ENCODE measurements at places on chromosomes 5 and 9.

GRCh38 chr9:136939996-136940525 is 4.5 kb downstream of the FBXW5 start:
- DNase-seq = no peak
- peaks cover 57% of the 10 kb centered on the region for H3K36me3 ChIP-seq
- no peak overlapping the region for H3K27ac ChIP-seq
- no peak overlapping the region for H3K4me3 ChIP-seq

DNA sequence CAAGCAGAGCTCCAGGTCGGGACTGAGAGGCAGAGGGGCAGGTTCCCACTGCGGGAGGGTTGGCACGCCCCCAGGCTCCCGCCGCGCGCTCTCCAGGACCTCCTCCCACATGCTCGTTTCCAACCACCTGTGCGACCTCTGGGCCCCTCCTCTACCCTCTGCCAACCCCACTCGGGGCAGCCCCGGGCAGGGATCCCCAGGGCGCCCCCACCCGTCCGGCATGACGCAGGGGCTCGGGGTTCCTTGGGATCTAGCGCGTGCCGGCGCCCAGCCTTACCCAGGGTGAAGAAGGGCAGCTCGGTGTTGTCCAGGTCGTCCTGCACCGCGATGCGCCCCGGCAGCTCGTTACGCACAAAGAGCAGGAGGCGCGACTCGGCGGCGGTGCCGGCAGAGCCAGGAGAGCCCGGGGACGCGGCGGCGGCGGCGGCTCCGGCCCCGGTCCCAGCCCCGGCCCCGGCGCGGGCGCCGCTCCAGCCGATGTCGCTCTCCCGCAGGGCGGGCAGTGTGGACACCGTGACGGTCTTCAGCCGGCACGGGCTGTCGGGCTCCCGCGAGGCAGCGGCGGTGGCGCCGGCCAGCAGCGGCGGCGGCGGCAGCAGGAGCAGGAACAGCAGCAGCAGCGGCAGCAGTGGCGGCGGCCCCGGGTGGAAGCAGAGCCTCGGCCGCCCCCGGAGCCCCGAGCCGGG is 494 bp downstream of the ASTN2 start:
- DNase-seq = no peak
- no peaks in the 10 kb centered on the region for H3K36me3 ChIP-seq
- H3K4me3 ChIP-seq = peak overlapping the region; percentile 32
- no peak overlapping the region for H3K27ac ChIP-seq
- peaks cover 53% of the 10 kb centered on the region for H3K27me3 ChIP-seq
- peaks cover 10% of the 10 kb centered on the region for H3K4me1 ChIP-seq

GRCh38 chr9:134940236-134941208 is 22.8 kb upstream of the FCN1 start:
- no peak overlapping the region for H3K4me3 ChIP-seq
- H3K27ac ChIP-seq = no peak overlapping the region
- no peaks in the 10 kb centered on the region for H3K36me3 ChIP-seq
- peaks cover 41% of the 10 kb centered on the region for H3K27me3 ChIP-seq
- no peak for DNase-seq

- no peaks in the 10 kb centered on the region for H3K27me3 ChIP-seq
- H3K4me3 ChIP-seq = no peak overlapping the region
- H3K27ac ChIP-seq = no peak overlapping the region
- H3K36me3 ChIP-seq = no peaks in the 10 kb centered on the region
Measured at GRCh38 chr9:4324513-4324912, 24.6 kb upstream of the GLIS3 start.

DNA sequence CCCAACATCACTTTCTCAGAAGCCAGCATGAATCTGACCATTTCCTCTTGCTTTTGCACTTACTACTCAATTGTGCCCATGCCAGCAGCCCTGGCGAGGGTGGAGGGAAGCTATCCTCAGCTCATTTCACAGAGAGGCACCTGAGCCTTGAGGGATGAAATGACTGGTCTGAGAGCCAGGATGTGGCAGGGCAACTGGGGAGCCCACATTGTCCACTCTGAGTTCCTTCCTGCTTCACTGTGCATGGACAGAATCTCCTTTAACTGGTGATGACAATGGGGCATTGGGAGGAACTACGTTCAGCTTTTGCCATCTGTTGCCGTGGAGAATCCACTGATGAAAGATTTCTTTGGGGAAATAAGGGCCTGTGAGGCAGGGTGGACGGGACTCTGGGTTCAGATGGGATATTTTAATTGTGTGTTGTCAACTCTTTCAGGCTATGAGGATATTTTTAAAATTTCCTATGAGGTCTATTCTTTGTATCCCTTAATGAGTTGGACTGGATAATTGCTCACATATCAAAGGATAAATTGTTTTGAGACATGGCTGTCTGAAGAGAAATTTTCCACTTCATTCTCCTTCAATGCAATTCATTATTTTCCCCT is 78.3 kb downstream of the TNC start:
- no peaks in the 10 kb centered on the region for H3K36me3 ChIP-seq
- H3K27me3 ChIP-seq = no peaks in the 10 kb centered on the region
- H3K4me3 ChIP-seq = peak overlapping the region; percentile 47
- no peak overlapping the region for H3K27ac ChIP-seq
- peaks cover 2% of the 10 kb centered on the region for H3K4me1 ChIP-seq

DNA sequence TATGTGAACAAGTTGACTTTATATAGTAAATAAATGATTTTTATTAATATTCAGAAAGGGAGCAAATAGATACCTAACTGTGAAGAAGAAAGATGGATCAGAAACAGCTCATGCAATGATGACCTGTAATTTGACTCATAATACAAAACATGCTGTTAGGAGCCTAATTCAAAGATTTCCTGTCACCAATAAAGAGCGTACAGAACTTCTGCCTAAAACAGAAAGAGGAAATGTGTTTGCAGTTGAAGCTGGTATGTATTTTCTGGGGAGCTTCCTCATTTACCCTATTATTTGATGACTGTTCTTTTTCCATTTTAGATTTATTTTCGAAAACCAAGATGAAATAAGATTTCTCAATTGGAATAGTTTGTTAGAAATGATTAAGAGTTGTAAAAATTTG is 11.4 kb downstream of the YTHDC2 start:
- H3K27ac ChIP-seq = no peak overlapping the region
- peaks cover 3% of the 10 kb centered on the region for H3K4me1 ChIP-seq
- no peak for DNase-seq
- no peaks in the 10 kb centered on the region for H3K27me3 ChIP-seq
- peaks cover 2% of the 10 kb centered on the region for H3K36me3 ChIP-seq

DNA sequence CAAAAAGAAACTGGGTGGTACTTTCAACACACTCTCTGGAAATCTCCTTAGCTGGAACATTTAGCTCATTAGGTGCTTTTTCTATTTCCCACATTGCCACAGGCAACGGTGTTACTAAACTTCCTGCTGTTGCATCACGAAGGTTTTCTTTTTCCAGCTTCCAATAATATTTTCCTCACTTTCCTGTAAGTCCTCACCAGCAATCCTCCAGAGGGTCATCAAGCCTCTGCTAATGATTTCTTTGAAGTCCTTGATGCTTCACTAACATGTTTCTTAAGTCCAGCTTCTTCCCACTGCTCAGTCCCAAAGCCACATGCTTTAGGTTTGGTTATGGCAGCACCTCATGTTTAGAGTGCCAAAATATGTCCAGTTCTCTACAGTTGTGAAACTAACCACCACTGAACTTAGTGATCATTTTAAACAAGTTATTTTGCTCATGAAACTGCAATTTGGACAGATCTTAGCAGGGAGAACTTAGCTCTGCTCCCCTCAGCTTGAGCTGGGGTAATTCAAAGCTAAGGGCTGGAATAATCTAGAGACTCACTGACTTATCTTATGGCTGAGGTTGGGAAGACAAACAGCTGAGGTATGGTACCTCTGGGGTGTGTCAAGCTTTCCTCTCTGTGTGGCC is 39.9 kb upstream of the RETREG1 start:
- H3K4me3 ChIP-seq = no peak overlapping the region
- no peaks in the 10 kb centered on the region for H3K27me3 ChIP-seq
- H3K36me3 ChIP-seq = no peaks in the 10 kb centered on the region
- DNase-seq = no peak

GRCh38 chr9:69120380-69121154 is 53.5 kb upstream of the TJP2 start:
- peak overlapping the region; percentile 74 for H3K4me3 ChIP-seq
- H3K27me3 ChIP-seq = no peaks in the 10 kb centered on the region
- no peaks in the 10 kb centered on the region for H3K36me3 ChIP-seq
- peak; percentile 27 for DNase-seq

DNA sequence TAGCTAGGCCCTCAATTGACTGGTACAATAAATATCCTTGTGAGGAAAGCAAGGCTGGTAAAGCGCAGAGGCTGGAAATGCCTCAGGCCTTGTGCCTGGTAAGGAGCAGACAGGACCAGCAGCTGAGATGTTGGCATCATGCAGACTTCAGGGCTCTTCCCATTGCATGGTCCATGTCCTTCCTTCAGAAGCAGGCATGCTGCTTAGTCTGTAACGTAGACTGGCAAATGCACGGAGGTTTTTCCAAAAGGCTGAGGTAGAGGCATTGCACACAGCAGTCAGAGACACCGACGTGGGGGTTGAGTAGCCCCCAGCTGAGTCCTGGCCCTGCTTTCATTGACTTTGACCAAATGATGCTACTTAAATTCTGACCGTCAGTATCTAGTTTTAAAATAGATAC is 87.1 kb downstream of the ADRB2 start:
- no peaks in the 10 kb centered on the region for H3K27me3 ChIP-seq
- H3K36me3 ChIP-seq = no peaks in the 10 kb centered on the region
- no peak overlapping the region for H3K4me3 ChIP-seq
- no peak for DNase-seq

- H3K4me3 ChIP-seq = peak overlapping the region; percentile 59
- no peaks in the 10 kb centered on the region for H3K27me3 ChIP-seq
- H3K36me3 ChIP-seq = peaks cover 20% of the 10 kb centered on the region
- H3K4me1 ChIP-seq = peaks cover 3% of the 10 kb centered on the region
- DNase-seq = no peak
- no peak overlapping the region for H3K27ac ChIP-seq
Measured at GRCh38 chr9:96777426-96777864, 442 bp downstream of the ZNF510 start.

DNA sequence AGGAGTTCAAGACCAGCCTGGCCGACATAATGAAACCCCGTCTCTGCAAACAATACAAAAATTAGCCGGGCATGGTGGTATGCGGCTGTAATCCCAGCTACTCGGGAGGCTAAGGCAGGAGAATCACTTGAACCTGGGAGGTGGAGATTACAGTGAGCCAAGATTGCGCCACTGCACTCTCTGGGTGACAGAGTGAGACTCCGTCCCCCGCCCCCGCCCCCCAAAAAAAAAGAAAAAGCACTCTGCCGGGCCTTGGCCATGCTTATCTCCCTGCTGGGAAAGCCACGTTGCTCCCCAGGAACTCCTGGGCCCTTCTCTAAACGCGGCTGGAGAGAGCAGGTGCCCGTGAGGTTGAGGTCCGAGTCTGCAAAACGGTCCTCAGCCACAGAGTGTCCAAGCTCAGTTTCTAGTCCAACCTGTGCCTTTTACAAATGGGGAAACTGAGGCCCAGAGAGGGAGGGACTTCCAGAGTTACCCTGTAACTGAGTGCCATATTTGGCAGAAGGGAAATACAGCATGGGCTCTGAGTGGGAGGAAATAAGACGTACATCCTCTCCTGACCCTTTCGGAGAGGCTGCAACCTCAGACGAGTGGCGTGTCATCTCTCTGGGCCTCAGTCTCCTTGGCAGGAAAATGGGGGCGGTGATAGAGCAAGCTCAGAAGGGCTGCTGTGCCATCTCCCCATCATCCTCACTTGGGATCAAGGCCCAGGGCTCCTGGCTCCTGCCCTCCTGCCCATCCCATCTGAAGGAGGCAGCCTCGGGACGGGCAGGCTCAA is 6.6 kb upstream of the PHYHD1 start:
- H3K4me1 ChIP-seq = peaks cover 11% of the 10 kb centered on the region
- no peaks in the 10 kb centered on the region for H3K27me3 ChIP-seq
- H3K36me3 ChIP-seq = peaks cover 34% of the 10 kb centered on the region
- no peak for DNase-seq
- H3K4me3 ChIP-seq = no peak overlapping the region

DNA sequence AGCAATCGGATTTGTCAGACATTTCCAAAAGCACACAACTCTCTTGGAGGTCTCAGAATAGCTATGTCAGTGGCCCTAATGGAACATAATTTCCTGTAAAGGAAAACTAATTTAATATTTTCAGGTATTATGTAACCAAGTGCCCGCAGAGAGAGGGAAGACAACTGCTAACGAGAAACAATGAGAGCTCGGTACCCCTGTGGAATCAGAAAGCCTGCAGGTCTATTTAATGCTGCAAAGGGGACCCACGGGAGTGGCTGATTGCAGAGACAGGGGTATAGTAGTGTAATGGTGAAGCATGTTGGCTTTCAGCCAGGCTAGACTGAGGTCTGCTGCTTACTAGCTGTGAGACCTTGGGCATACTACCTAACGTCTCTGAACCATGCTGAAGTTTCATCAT is 508.1 kb upstream of the BRINP1 start:
- no peak for DNase-seq
- no peak overlapping the region for H3K4me3 ChIP-seq
- H3K27ac ChIP-seq = no peak overlapping the region
- no peaks in the 10 kb centered on the region for H3K36me3 ChIP-seq
- no peaks in the 10 kb centered on the region for H3K4me1 ChIP-seq

DNA sequence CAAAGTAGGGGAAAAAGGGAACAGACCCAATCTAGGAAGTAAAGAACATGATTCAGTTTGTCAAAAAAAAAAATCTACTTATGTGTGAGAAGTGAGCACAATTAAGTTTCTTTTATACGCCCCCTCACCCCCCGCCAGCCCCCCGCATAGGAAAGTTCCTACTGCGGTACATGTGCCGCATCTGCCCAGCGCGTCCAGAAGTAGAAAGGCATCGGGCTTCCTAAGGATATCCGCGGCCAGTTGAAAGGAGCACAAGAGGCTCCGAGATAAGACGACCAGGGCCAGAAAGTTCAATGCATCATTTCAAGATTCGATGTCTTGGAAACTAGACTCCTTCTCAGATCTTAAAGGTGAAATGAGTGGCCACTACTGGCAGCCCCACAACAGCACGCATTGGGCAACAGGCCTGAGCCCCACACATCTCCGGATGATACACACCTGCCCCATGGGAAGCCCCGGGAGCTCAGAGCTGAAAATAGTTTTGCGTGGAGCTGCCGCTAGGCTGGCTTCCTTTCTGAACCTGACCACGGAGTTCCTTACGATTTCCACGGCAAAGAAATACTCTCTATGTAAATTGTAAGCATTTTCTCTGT is 203.9 kb downstream of the RAB3C start:
- H3K36me3 ChIP-seq = no peaks in the 10 kb centered on the region
- no peak overlapping the region for H3K4me3 ChIP-seq
- DNase-seq = no peak
- no peak overlapping the region for H3K27ac ChIP-seq
- peaks cover 1% of the 10 kb centered on the region for H3K4me1 ChIP-seq
- no peaks in the 10 kb centered on the region for H3K27me3 ChIP-seq

DNA sequence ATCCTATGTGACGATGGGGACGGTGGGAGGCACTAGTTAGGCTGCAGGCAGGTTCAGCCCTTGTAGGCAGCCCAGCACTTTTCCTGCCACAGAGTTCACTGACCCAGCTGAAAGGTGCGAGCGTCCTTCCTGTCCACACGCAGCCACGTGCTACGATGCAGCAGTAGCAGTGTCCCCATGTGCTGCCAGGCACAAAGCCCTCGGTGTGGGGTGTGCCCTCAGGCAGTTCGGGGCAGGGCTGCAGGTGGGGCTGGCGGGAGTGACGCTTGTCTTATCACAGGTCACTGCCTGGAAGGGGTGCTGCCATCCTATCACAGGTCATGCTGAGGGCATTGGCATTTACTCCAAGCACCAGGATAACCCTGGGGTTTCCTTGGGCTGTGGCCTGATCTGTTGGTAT is 46.8 kb upstream of the CLPTM1L start:
- peaks cover 2% of the 10 kb centered on the region for H3K36me3 ChIP-seq
- H3K4me3 ChIP-seq = no peak overlapping the region
- no peak overlapping the region for H3K27ac ChIP-seq

All from neuronal stem cell (in vitro differentiated cells).